ENCODE measurements at places on chromosomes 3 and 15. TPM values are rescaled to one million over a fixed set of nuclear protein-coding genes. Genes with fewer than 3 reads are reported as not detected.

GNAT1 gene
- not detected for total RNA-seq

GOLGA8B gene
- 136 TPM for total RNA-seq

UBA7 gene
- total RNA-seq: 57.8 TPM

FOXB1 gene
- 0.37 TPM for total RNA-seq

SOX2 gene
- total RNA-seq: not detected

HRG gene
- not detected for total RNA-seq

TMC3 gene
- total RNA-seq: not detected

ATP13A5 gene
- not detected for total RNA-seq

SLC6A20 gene
- total RNA-seq: not detected

GRCh38 chr3:11221818-11222415, 50.3 kb upstream of the ATG7 start:
- H3K36me3 ChIP-seq: no peaks in the 10 kb centered on the region
- DNase-seq: no peak
- no peak overlapping the region for H3K27ac ChIP-seq
- no peaks in the 10 kb centered on the region for H3K27me3 ChIP-seq

GRCh38 chr3:22199095-22199494, 448.1 kb upstream of the ZNF385D start:
- no peaks in the 10 kb centered on the region for H3K36me3 ChIP-seq
- DNase-seq: no peak
- no peak overlapping the region for H3K4me3 ChIP-seq
- H3K27ac ChIP-seq: no peak overlapping the region

- no peaks in the 10 kb centered on the region for H3K4me1 ChIP-seq
- no peaks in the 10 kb centered on the region for H3K27me3 ChIP-seq
- H3K4me3 ChIP-seq: no peak overlapping the region
- no peak overlapping the region for H3K27ac ChIP-seq
- H3K36me3 ChIP-seq: no peaks in the 10 kb centered on the region
Observed at GRCh38 chr3:127096256-127097071, 96.5 kb upstream of the PRR23E start.

GRCh38 chr3:62700357-62700756, 174.9 kb downstream of the CADPS start:
- no peak overlapping the region for H3K27ac ChIP-seq
- no peak overlapping the region for H3K4me3 ChIP-seq
- no peaks in the 10 kb centered on the region for H3K4me1 ChIP-seq
- no peaks in the 10 kb centered on the region for H3K27me3 ChIP-seq
- H3K36me3 ChIP-seq: no peaks in the 10 kb centered on the region

DNA sequence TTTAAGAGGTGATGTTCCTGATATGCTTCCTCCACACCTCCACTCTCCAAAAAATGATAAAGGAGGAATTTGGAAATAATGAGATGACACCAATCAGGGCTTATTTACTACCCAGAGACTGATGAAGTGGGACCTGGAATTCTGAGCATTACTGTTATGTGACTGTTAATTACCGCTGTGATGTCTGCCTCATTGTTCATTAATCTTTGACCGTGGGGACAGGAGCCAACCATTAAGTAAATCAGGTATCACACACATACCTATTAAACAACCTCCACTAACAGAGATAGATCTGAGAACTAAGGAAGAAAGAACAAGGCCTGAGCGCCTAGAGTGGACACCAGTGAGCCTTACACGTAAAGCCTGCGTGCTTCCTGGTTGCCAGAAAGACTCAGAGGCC, 37.7 kb downstream of the ABHD5 start:
- DNase-seq: no peak
- no peak overlapping the region for H3K27ac ChIP-seq
- H3K36me3 ChIP-seq: no peaks in the 10 kb centered on the region
- H3K4me3 ChIP-seq: no peak overlapping the region
- H3K4me1 ChIP-seq: no peaks in the 10 kb centered on the region
- H3K27me3 ChIP-seq: no peaks in the 10 kb centered on the region

DNA sequence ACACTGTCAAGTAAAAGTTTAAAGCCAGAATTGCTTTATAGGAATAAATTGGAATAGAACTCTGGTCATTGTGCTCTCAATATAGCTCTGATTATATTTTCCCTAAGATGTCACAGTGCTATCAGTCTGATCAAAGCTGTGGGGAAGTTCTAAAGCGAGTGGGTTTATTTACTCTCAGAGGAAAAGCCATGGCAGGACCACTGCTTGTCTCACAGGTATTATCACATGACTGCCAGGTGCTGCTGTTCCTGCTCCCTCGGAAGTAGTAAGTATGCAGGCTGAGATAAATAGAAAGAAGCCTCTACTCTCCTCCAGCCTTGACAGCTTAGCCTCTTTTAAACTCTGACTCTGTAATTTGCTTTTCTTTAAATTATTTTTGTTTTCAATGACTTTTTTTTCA, 49.1 kb upstream of the UTS2B start:
- no peak for DNase-seq
- no peak overlapping the region for H3K4me3 ChIP-seq
- H3K27me3 ChIP-seq: no peaks in the 10 kb centered on the region
- no peaks in the 10 kb centered on the region for H3K36me3 ChIP-seq
- H3K4me1 ChIP-seq: no peaks in the 10 kb centered on the region

DNA sequence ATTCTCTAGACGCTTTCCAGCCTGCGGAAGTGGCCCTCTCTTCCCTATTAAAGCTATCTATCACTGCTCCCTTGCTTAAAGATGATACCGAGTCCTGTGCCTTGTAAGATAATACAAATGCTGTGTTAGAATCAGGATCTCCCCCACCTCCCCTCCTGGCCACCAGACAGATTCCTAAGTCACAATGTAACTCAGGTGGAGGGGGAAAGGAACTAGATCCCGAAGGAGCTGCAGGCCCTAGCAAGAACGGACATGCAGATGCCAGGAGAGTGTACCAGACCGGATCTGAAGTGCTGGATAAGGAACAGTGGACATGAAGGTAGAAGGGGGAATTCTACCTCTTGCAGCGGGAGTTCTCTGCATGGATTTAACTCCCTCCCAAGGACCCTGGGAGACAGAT, 230.7 kb upstream of the LYSMD4 start:
- no peak overlapping the region for H3K27ac ChIP-seq
- H3K4me3 ChIP-seq: no peak overlapping the region
- H3K27me3 ChIP-seq: no peaks in the 10 kb centered on the region
- no peaks in the 10 kb centered on the region for H3K4me1 ChIP-seq

DNA sequence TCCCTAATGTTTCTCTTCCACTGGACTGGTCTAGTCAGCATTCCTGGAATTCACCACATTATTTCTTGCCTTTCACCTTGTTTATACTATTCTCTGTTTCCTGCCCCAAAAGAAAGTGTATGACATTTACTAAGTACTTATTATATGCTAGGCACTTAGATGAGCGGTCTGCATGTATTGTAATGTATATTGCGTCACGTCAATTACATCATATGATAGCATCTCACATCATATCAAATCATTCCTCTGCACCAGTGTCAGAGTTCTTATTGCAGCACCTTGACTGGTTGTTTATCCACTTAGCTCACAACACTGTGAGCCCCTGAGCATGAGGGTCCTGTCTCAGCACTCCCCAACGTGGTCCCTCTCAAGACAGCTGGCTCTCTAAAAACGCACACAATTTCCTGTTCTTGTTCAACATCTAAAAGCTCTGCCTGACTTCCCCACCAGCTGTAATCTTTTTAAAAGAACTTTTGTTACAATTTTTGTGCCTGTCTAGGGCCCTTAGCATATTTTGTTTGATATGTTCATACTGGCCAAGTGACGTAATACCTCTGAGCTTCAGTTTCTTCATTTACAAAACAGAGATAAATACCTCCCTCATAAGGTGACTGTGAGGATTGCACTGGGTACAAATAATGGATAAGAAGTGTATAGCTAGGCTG, 58.8 kb downstream of the ARHGAP31 start:
- H3K27ac ChIP-seq: no peak overlapping the region
- DNase-seq: no peak
- H3K4me3 ChIP-seq: no peak overlapping the region
- no peaks in the 10 kb centered on the region for H3K27me3 ChIP-seq
- H3K36me3 ChIP-seq: no peaks in the 10 kb centered on the region
- peaks cover 29% of the 10 kb centered on the region for H3K4me1 ChIP-seq

DNA sequence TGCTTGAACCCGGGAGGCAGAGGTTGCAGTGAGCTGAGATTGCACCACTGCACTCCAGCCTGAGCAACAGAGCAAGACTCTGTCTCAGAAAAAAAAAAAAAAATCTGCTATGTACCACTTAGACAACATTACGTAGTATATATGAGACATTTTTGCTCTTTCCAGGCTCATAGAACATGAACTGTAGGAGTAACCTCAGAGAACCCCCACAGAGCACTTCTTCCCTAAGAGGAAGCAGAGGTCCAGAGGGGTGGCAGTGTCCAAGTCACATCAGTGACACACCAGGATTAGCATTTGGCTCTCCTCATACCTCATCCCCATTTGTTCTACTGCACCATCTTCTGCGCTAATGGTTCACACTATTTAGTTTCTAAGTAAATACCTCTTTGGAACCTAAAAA, 33.7 kb downstream of the ARRDC4 start:
- no peaks in the 10 kb centered on the region for H3K36me3 ChIP-seq
- no peak for DNase-seq
- H3K27me3 ChIP-seq: no peaks in the 10 kb centered on the region
- H3K4me3 ChIP-seq: no peak overlapping the region
- H3K4me1 ChIP-seq: peaks cover 7% of the 10 kb centered on the region

GRCh38 chr3:59286791-59287531, 237.1 kb upstream of the CFAP20DC start:
- DNase-seq: no peak
- H3K4me1 ChIP-seq: no peaks in the 10 kb centered on the region
- H3K36me3 ChIP-seq: no peaks in the 10 kb centered on the region

GRCh38 chr15:40829115-40829514, 607 bp upstream of the PPP1R14D start:
- no peaks in the 10 kb centered on the region for H3K36me3 ChIP-seq
- H3K27ac ChIP-seq: no peak overlapping the region
- no peak for DNase-seq
- H3K4me1 ChIP-seq: no peaks in the 10 kb centered on the region

GRCh38 chr3:144586382-144586781, 614.8 kb downstream of the DIPK2A start:
- H3K36me3 ChIP-seq: no peaks in the 10 kb centered on the region
- no peak overlapping the region for H3K27ac ChIP-seq
- no peak overlapping the region for H3K4me3 ChIP-seq
- no peak for DNase-seq
- H3K27me3 ChIP-seq: no peaks in the 10 kb centered on the region
- no peaks in the 10 kb centered on the region for H3K4me1 ChIP-seq

DNA sequence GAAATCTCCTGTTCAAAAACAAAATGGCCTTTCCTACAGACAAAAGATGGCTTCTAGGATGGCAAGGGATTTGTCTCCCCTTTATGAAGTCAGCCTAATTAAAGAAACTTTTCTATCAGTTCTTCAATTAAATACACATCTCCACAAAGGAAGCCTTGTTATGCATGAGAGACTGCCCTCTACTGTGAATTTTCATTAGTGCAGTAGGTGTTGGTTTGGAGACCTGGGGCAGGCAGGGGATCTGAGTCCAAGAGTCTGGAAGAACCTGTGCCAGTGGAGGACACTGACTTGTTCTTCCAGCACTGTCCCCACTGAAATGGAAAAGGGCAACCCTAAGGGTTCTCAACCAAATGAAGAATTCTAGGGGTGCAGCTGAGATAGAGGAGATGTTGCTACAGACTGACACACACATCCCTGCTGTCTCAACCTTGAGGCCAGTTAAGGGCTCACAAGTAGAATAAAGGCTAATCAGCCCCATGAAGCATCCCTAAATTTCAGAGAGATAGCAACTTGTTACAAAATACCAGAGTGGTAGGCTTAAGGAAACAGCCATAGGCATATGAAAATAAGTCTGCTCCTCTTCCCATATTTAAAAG, 174.0 kb upstream of the PRICKLE2 start:
- DNase-seq: no peak
- peaks cover 3% of the 10 kb centered on the region for H3K27me3 ChIP-seq
- H3K4me3 ChIP-seq: no peak overlapping the region

- no peak overlapping the region for H3K4me3 ChIP-seq
- peaks cover 15% of the 10 kb centered on the region for H3K4me1 ChIP-seq
- no peaks in the 10 kb centered on the region for H3K27me3 ChIP-seq
Observed at GRCh38 chr3:188558343-188559071, 404.6 kb downstream of the LPP start.

DNA sequence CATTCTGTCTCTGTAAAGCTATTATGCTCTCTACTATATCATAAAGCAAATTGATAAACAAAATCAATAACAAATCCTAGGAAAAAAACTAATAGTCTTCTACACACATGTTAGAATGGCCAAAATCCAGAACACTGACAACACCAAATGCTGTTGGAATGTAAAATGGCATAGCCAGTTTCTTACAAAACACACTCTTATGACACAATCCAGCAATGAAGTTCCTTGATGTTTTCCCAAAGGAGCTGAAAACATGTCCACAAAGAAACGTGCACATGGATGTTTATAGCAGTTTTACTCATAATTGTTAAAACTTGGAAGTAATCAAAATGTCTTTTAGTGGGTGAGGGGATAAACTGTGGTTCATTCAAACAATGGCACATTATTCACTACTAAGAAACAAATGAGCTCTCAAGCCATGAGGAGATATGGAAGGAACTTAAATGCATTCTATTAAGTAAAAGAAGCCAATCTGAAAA, 32.7 kb downstream of the CADM2 start:
- H3K4me3 ChIP-seq: no peak overlapping the region
- no peak overlapping the region for H3K27ac ChIP-seq
- no peaks in the 10 kb centered on the region for H3K4me1 ChIP-seq
- no peaks in the 10 kb centered on the region for H3K36me3 ChIP-seq
- H3K27me3 ChIP-seq: no peaks in the 10 kb centered on the region

- no peaks in the 10 kb centered on the region for H3K27me3 ChIP-seq
- no peaks in the 10 kb centered on the region for H3K4me1 ChIP-seq
- no peak overlapping the region for H3K27ac ChIP-seq
- no peak for DNase-seq
Observed at GRCh38 chr3:20130106-20130505, 55.9 kb downstream of the SGO1 start.

GRCh38 chr3:30167541-30168011, 438.8 kb upstream of the TGFBR2 start:
- no peak for DNase-seq
- no peak overlapping the region for H3K27ac ChIP-seq
- H3K4me1 ChIP-seq: no peaks in the 10 kb centered on the region

- peaks cover 6% of the 10 kb centered on the region for H3K4me1 ChIP-seq
- H3K4me3 ChIP-seq: no peak overlapping the region
- no peaks in the 10 kb centered on the region for H3K27me3 ChIP-seq
- no peak overlapping the region for H3K27ac ChIP-seq
- no peaks in the 10 kb centered on the region for H3K36me3 ChIP-seq
- DNase-seq: no peak
Observed at GRCh38 chr15:41150279-41150678, 34.2 kb upstream of the INO80 start.

GRCh38 chr3:187025656-187026316, 95.5 kb downstream of the ST6GAL1 start:
- H3K36me3 ChIP-seq: peaks cover 4% of the 10 kb centered on the region
- peak overlapping the region; percentile 49 for H3K27ac ChIP-seq
- H3K4me3 ChIP-seq: peak overlapping the region; percentile 64
- no peaks in the 10 kb centered on the region for H3K27me3 ChIP-seq
- no peak for DNase-seq

GRCh38 chr3:47433796-47434195, 41.9 kb downstream of the SCAP start:
- no peaks in the 10 kb centered on the region for H3K4me1 ChIP-seq
- H3K4me3 ChIP-seq: no peak overlapping the region
- H3K27me3 ChIP-seq: no peaks in the 10 kb centered on the region
- no peak overlapping the region for H3K27ac ChIP-seq
- peaks cover 39% of the 10 kb centered on the region for H3K36me3 ChIP-seq

Measured in CD8-positive, alpha-beta memory T cell (primary cell).